Hair follicle dermal papilla cell (primary cell): ENCODE measurements at places on chromosomes 3 and 15. TPM values are rescaled to one million over a fixed set of nuclear protein-coding genes. Genes with fewer than 3 reads are reported as not detected.

Gene MELTF
- 6.1 and 7.3 TPM in 2 replicates for total RNA-seq

Gene MESP1
- 0.12 and 0.16 TPM in 2 replicates for total RNA-seq

Gene SPINT1
- 0.12 and 0.49 TPM in 2 replicates for total RNA-seq

Gene MST1R
- total RNA-seq, result 1.1 TPM in 2 replicates

Gene ADCY5
- total RNA-seq, result 0.97 and 1.3 TPM in 2 replicates

Gene HTR3E
- not detected in 2 replicates for total RNA-seq

Gene CELSR3
- total RNA-seq, result 1.3 and 1.6 TPM in 2 replicates

Gene WDR93
- not detected in 2 replicates for total RNA-seq

Gene NR1I2
- total RNA-seq, result 0.16 TPM in 1 of 2 replicates, not detected in the other

Gene SEMA6D
- total RNA-seq, result 11.8 and 16.7 TPM in 2 replicates

Gene SPSB4
- total RNA-seq, result under 0.01 TPM in 1 of 2 replicates, not detected in the other

Gene GOLGA6L7
- total RNA-seq, result not detected in 2 replicates

Gene RHOV
- total RNA-seq, result 0.16 and 0.24 TPM in 2 replicates

Gene GPR87
- 0.16 TPM in 1 of 2 replicates, not detected in the other for total RNA-seq

Gene CHST13
- 0.24 and 0.65 TPM in 2 replicates for total RNA-seq

Gene ATP8B4
- 16.6 and 25.0 TPM in 2 replicates for total RNA-seq

Gene TMEM207
- total RNA-seq, result not detected in 2 replicates

Gene CHAC1
- 12.0 and 12.3 TPM in 2 replicates for total RNA-seq

Gene TMEM40
- total RNA-seq, result 0.24 TPM in 1 of 2 replicates, not detected in the other

Gene GPR149
- total RNA-seq, result not detected in 2 replicates
